ENCODE measurements at places on chromosomes 7 and 10.

DNA sequence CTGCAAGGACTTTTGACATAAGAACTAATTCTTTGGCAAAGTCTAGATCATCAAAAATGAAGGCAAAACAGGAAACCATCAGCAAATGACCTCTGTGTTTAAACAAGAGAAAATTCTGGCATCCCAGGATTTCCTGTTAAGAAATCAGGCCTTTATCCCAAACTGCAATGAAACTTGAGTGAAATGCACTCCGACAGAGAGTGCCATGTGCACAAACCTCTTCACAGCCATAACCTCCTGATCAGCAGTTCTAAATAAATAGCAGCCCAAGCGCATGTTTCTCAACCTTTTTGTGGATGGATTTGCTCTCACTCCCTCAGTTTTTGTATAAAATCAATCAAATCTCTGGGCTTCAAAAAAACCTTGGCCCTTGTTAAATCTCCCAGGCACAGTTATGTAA is 107.7 kb upstream of the EEPD1 start:
- no peak for DNase-seq

DNA sequence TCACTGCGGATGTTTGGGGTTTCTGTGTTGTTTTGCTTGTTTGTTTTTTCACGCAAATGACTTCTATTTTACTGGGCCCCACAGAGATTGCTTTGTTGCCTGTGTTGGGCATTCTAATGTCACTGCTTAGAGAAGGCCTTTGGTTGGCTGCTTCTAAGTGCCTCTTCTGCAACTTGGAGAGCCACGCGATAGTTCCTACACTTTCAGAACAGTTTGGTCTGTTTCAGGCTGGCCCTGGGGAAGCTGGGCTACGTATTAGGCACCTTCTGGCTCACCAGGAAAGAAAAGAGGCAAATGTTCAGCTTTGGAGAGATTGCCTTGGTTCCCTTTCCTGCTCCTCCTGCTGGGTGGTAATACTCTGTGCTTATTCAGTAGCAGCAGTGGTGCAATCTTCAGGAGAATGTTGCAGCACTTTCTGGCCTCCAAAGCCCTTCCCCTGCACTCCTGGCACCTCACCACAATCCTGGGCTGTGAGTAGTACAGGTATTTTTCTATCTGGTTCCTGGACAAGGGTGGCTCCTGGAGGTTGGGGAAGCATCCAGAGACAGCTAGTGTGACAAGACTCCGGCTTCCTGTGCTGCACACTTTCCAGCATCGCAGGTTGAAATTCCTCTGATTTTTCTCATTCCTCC is 1.2 kb downstream of the ANTXRL start:
- no peak for DNase-seq

DNA sequence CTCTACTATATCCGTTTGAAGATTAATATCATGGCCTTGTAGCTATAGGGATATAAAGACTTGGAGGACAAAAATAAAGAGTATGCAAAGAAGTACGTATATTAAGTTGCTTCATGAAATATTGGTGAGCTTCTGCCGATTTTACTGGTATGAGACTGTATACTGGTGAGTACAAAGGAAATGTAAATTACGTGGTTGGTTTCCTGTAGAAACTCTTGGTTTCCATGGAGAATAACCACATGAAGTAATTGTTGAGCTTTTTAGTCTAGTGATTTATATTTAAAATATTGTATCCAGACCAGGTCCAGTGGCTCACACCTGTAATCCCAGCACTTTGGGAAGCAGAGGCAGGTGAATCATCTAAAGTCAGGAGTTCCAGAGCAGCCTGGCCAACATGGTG is 32.2 kb upstream of the GLI3 start:
- DNase-seq = no peak

- DNase-seq = no peak
These were observed 46.2 kb downstream of the TMEM60 start for GRCh38 chr7:77752016-77752415.

DNA sequence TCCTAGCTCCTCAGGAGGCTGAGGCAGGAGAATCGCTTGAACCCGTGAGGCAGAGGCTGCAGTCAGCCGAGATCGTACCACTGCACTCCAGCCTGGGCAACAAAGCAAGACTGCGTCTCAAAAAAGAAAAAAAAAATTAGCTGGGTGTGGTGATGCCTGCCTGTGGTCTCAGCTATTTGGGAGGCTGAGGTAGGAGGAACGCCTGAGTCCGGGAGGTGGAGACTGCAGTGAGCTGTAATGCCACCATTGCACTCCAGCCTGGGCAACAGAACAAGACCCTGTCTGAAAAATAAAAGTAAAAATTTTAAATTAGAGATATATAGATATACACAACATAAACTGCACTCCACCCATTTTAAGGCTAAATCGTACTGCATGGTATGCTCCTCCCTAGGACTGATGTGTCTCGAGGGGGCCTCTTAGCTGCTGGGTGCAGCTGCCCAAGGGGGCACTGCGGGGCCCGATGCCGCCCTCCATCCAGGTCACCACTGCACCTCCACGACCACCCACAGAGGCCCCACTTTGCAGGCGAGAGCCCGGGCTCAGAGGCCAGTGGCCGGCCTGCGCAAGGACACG is 40.9 kb upstream of the FOXK1 start:
- no peak for DNase-seq

- no peak for DNase-seq
These were observed 16.9 kb downstream of the SLC13A4 start for GRCh38 chr7:135711139-135711469.

GRCh38 chr10:99560277-99561126 is 27.8 kb downstream of the NKX2-3 start:
- DNase-seq = no peak

- no peak for DNase-seq
These were observed 12.9 kb downstream of the HSPB1 start for GRCh38 chr7:76315364-76315763.

GRCh38 chr10:59829024-59829423 is 75.8 kb upstream of the MRLN start:
- DNase-seq = no peak

DNA sequence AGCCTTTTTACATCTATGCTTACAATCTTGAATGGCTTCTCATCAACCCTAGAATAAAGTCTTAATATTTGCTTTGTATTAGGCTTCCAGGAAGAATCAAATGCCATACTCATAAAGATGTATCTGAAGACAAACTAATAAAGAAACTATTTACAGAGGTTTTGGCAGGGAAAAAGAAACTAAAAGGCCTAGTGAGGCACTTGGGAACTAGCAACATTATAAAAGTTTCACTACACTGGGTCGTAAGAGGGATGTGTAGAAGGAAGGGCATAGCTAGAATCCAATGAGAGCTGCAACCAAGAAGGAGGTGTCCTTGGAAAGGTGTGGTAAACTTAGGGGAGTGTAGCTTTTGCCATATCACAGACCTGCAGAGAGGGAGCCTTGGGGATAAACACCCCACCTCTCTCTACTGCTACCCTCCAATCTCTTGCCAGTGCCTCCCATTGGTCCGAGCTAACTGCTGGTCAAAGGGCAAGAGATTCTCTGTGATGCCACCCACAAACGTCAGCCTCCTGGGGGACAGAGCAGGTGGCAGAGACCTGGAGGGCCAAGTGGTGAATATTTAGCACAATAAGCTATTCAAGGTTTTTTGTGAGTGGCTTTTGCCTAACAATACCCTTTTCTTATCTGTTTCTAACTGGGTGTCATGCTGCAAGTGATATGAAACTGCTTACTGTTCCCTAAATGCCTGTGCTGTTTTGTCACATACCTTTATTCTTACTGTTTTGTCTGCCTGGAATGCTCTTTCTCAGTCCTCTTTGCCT is 60.7 kb downstream of the CPED1 start:
- no peak for DNase-seq

GRCh38 chr10:110354322-110354766 is 49.6 kb upstream of the SMNDC1 start:
- peak; percentile 15 for DNase-seq

Measured in NCI-H2081 treated with DMSO at 0.1 percent for 48 hours (cell line).